ENCODE measurements at places on chromosomes 5 and 9.
A peak's percentile ranks its signal among the peaks of the same experiment; 100 is the strongest.

DNA sequence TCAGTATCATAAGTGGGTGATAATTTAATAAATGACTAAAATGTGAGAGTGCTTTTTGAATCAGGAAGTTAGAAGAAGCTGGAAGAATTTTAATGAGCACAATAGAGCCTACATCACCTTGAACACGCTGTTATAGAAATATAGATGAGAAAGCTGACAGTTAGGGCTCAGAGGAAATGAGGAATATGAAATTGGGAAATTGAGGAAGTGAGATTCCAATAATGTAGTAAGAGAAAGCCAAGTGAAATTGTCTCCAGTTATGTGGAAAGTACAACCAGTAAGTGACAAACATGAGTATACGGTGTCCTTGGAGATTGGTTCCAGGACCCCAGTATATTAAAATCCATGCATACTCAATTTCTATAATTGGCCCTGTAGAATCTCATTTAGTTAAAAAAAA is 235.9 kb upstream of the FAM174A start:
- DNase-seq, result no peak

DNA sequence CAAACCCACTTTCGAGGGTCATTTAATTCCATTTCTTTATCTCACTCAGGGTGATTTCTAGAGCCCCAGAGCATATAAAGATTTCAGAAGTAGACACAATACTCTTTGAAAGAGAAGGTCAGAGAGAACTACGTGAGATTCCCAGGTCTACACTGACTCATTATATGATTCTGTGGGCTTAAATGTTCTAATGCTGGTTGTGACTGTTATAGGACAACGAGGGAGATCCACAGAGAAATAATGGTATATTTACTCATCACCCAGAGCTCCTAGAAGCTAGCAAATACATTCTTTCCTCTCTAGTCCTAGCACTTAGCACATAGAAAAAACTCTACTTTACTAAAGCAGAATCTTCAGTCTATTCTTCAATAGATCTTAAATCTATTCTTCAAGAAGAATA is 39.4 kb upstream of the GRAMD2B start:
- DNase-seq, result no peak

DNA sequence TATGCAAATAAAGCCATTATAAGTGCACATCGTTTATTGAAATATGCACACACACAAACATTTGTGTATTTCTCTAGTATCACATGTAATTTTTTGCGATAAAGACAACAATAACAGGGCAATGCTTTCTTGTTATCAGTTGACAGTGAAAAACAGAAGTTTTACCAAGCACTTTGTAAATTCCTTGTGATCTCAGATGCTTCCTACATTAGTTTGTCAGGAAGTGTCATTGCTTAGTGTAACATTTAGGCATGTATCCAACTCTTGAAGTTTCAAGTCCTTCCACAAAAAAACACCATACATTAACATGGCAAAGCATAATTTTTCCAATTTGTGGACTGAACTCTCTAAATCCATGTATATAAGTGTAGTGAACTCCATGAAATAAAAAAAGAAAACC is 46.4 kb downstream of the MOCS2 start:
- DNase-seq, result no peak

DNA sequence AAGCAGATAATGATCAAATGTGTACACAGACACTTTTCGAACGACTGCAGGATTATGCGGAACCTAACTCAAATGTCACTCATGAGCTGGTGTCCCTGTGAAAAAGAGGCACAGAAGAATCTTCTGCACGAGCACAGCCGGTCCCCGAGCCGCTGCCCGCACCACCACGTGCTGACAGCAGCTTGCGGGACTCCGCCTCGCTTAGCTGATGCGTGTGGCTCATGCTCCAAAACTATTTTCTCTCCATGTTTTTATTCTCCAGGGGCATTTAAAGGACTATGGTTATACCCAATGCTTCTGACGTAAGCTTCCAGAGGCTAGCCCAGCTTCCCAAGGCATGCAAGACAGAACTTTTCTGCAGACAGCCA is 9.5 kb downstream of the SEC16A start:
- DNase-seq, result no peak

DNA sequence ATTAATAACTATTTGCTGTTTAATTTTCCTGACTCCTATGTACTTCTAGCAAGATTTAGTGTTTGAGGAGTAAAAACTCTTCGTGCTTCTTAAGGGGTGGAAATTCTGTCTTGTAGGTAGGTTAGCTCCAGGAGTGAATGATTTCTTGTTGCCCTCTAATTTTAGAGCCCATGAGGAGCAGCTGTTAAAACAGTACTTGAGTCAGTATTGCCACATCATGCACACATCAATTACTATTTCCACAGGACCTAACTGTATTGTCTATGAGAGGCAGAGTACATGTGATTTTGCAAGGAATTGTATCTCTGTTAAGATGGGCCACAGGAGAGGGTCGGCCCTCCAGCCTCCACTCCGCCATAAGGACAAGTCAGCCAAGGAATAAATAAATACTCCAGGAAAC is 91.2 kb downstream of the PDZD2 start:
- DNase-seq, result no peak

DNA sequence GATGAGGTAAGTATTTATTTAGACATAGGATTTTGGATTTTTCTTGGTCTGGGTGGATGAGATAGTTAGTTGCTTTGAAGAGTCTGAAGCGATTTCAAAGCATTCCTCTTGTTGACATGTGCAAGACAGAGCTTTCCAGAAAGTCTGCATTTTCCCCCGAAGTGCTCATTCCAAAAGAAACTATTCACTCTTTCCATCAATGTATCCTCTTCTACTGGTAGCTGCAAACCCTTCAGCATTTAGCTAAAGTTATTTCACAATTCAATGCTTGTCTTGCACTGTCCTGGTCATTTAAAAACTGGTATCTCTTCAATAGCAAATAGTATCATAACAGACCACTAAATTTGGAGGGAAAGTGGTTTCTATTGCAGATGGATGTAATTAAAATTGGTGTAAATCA is 13.0 kb downstream of the NREP start:
- no peak for DNase-seq

DNA sequence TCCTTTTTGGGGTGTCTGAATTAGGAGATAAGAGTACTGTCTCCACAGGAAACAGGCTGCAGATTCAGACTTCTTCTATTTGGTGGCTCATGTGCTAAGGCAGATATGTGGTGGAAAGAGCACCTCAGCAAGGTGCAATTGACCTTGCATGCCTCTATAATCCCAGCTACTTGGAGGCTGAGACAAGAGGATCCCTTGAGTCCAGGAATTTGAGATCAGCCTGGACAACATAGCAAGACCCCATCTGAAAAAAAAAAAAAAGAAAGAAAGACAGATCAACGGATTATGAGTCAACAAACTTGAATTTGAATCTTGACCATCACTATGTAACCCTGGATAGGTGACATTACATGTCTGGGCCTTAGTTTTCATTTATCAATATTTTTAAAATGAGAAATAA is 44.4 kb downstream of the RFK start:
- no peak for DNase-seq

- DNase-seq, result no peak
Measured at GRCh38 chr9:79222483-79222882, 349.3 kb upstream of the TLE4 start.

- DNase-seq, result no peak
Measured at GRCh38 chr5:143263272-143263810, 140.1 kb downstream of the NR3C1 start.

DNA sequence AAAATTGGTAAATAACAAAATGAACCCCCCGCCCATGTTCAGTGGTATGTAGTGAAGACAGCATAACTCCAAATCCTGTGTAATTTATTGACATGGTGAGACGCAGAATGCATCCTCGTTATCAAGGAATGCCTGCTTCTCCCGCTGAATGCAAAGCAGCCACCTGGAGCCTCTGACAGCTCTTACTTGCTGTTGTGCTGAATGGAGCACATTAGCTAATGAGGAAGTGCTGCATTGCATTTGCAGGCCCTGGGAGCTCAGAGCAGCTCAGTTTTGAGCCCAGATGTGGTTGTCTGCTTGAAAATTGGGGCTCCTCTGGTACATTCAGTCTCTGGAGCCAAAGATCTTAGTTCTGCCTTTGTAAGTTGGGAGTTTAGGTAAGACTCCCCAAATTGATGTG is 28.9 kb downstream of the PLAC8L1 start:
- DNase-seq, result no peak

GRCh38 chr5:73607228-73607627 is 18.8 kb upstream of the ARHGEF28 start:
- no peak for DNase-seq

GRCh38 chr9:1707291-1707690 is 307.9 kb upstream of the SMARCA2 start:
- no peak for DNase-seq

- no peak for DNase-seq
Measured at GRCh38 chr9:107881626-107882300, 392.2 kb upstream of the KLF4 start.

- DNase-seq, result no peak
Measured at GRCh38 chr5:82259172-82259800, 18.9 kb downstream of the RPS23 start.

DNA sequence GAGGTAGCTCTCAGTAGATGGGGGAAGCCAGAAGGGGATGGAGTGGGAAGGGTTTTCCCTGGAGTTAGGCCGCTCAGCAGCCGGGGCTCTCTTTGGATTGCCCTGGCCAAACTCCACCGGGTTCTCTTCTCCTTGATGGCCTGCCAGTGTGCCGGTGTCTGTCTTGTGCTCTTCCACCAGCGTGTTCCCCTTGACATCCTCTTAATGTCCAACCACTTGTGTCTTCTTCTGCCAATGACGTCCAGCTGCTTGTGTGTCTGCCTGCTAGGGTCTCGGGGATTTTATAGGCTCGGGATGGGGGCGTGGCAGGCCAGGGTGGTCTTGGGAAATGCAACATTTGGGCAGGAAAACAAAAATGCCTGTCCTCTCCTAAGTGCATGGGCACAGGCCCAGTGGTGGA is 313.1 kb upstream of the PUM3 start:
- no peak for DNase-seq

GRCh38 chr5:120464627-120465435 is 731 bp downstream of the PRR16 start:
- peak; percentile 15 for DNase-seq

GRCh38 chr5:1554410-1554967 is 30.7 kb upstream of the LPCAT1 start:
- DNase-seq, result no peak

DNA sequence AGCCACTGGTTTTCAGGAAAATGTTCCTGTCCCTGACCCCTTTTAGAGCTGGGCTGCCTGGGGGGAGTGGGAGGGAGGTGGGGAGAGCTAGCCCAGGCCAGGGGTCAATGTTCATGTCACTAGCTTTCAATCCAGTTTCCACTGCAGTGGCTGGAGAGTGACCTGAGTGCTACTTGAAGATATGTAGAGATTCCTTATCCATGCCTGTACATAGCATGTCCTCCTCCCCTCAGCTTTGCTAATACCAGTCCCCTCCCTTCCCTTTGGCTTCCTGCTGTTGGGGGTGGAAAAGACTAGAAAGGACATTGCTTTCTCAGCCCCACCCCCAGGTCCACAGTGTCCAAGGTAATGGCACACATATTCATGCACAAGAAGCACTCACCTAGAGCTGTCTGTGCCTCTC is 7.8 kb downstream of the DNAJB5 start:
- no peak for DNase-seq

DNA sequence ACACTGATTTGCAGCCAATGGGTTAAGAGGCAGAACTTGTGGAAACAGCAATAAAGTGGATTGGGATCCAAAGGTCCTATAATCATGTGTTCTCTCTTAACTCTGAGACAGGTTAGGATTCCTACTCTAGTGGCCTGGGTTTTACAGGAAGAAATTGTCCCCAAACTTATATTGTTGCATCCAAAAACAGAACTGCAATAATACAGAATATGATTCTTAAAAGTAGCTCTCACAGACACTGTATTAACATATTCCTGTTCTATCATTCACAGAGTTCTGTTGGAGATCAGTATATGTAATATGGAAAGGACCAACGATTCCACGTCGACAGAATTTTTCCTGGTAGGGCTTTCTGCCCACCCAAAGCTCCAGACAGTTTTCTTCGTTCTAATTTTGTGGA is at the start of gene OR13C8:
TSS of gene OR13C8 (plus strand) at position 301 of the 400 bp plus-strand sequence. CDS start at position 301, 0 bp downstream.
- DNase-seq, result no peak

GRCh38 chr5:137957948-137958347 is 68.7 kb downstream of the PKD2L2 start:
- DNase-seq, result no peak

DNA sequence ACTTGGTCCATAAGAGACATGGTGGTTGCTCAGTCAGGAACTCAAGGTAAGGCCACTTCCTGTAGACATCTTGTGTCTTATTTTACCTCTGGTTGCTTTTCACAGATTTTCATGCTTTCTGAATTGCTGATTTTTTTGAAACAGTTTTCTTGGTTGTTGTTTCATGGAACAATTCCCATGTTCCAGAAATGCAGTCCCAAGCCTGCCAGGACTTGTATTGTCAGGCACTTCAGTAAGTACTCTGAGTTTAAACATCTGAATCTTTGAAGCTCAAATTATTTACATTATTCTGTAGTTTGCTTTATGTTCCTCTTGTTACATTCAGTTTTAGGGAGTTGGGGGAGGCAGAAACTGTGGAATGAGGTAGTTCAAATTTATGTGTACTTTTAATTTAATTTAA is 290.2 kb downstream of the DMRT2 start:
- no peak for DNase-seq

DNA sequence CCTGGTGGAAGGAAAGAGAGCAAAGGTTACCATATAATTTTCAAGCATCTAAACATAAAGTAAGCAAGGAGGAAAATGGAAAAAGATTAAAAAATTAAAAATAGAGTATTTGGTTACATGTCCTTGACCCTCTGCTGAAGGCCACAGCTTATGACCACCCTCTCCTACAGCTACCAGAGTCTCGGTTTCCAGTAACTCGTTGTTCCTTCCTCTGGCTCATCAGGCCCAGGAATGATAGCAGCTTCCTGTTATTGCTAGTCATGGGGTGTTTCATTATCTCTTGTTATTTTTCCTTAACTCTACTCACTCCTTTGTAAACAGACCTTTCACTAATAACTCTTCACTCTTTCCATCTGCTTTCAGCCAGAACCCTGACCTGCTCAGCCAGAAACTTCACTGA is 102.2 kb downstream of the YTHDC2 start:
- DNase-seq, result no peak

GRCh38 chr5:147576646-147577535 is 67.0 kb upstream of the DPYSL3 start:
- DNase-seq, result no peak

- DNase-seq, result no peak
Measured at GRCh38 chr9:93013856-93014582, 44.5 kb upstream of the SUSD3 start.

DNA sequence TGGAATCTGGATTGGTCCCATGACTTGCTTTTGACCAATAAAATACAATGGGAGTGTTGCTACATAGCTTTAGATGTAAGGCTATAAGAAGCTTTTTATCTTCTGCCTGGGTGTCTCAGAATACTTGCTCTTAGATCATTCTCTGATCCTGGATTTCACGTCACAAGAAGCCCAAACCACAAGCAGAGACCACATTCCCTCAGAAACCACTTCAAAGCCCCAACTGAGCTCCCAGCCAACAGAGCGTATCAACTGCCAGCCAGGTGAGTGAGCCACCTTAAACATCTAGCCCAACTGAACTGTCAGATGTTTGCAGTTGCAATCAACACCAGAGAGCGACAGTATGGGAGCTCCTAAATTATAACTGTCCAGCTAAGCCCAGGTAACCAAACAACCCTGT is 687.1 kb downstream of the TLE1 start:
- no peak for DNase-seq

GRCh38 chr9:101130054-101130453 is 101.5 kb downstream of the PLPPR1 start:
- no peak for DNase-seq

GRCh38 chr5:160450164-160450932 is 28.7 kb downstream of the PTTG1 start:
- no peak for DNase-seq

All from 8988T (cell line).